ENCODE measurements at places on chromosomes 16 and 17.

GRCh38 chr17:81844327-81844851, 9.5 kb upstream of the PPP1R27 start:
- DNase-seq: no peak

GRCh38 chr17:80692931-80693467, 148.4 kb downstream of the RPTOR start:
- DNase-seq: no peak

DNA sequence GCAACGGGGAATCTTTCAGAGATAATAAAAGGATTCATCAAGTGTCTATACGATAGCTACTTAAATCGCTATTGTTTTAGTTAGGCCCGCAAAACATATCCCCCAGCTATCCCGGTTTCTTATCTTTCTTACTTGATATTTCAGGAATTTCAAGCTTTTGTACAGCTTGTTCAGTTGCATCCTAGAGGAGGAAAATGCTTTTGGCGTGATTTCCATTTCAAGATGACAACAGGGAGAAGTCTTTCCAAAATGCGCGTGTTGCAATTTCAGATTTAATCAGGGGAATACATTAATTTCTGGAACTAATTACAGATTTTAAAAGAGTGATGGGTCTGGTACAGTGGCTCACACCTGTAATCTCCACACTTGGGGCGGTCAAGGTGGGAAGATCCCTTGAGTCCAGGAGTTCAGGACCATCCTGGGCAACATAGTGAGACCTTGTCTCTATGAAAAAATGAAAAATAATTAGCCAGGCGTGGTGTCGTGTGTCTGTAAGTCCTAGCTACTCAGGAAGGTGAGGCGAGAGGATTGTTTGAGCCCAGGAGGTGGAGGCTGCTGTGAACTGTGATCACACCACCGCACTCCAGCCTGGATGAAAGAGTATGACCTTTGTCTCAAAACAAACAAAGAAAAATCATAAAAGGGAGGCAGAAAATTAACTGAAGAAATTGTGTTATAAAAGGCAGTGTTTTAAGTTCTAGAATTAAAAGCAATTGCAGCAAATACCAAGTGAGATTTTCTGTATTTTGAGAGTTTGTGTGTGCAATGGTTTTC, 546.1 kb downstream of the MAF start:
- no peak for DNase-seq

DNA sequence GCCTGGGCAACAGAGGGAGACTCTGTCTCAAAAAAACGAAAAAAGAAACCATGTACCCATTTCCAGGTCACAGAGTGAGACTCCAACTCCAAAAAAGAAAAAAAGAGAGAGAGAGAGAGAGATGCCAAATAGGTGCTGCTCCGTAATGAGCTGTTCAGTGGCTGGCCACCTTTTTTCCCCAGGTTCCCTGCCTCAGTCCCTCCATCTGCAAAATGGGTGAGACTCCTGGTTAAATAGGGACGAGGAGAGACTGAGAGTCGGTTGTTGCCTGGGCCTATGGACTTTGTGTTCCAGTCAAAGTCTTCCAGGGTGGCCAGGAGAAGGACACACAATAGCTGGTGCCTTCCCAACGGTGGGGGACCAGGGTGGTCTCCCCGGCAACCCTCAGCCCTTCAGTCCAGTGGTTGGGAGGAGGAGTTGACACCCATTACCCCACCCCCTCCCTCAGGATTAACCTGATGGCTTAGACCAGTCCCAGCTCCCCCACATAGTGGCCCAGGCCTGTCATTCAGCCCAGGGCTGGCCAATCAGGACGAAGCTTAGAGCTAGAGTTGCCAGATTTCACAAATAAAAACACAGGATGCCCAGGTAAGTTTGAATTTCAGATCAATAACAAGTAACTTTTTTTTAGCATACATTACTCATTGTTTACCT, 258.2 kb downstream of the PARN start:
- no peak for DNase-seq

DNA sequence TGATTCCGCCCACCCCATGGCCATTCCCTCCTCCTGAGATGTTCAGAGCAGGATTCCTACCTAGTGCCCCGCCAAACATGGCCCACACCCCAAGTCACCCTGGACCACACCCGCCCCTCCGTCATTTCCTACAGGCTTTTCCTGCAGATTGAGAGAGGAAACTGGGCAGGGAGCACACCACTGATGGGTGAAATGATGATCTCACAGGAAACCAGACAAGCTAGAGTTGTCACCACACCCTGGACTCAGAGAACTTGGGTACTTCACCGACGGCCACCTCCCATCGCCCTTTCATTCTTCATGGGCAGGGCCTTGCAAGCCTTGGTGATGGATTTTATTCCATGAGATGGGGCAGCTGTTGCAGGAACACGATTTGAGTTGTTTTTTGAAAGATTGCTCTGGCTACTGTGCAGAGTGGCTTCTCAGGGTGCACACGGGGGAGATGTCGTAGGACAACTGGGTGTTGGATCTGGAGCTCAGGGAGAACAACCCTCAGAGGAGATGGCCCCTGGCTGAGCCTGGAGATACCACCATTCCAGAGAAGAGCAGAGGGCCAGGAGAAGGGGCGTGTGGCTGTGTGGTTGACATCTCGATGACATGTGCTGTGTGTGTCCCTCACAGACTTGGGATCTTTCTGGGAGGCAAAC, 7.4 kb upstream of the B9D1 start:
- peak; percentile 12 for DNase-seq

- no peak for DNase-seq
Measured at GRCh38 chr17:35788477-35789368, 6.7 kb downstream of the MMP28 start.

DNA sequence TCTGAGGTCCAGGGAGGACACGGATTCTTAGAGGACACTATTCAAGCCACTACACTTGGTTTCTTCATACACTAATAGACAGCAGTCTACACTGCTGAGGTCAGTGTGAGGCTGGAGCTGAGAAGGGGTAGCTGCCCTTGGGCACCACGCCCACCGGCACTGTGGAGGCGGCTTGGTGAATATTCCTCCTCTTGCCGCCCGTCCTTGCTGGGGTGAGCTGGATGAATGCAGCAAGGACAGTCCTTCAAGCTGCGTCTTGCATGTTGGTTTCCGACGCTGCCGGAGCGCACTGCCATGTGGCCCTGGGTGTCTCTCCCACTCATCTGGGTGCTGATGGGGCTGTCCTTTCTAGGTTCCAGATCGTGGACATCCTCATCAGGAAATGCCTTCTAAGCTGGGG, 2.6 kb downstream of the ZNF205 start:
- no peak for DNase-seq

GRCh38 chr16:83441517-83441916, 366.3 kb upstream of the HSBP1 start:
- no peak for DNase-seq

- no peak for DNase-seq
Measured at GRCh38 chr17:1168533-1169220, 11.1 kb downstream of the ABR start.

DNA sequence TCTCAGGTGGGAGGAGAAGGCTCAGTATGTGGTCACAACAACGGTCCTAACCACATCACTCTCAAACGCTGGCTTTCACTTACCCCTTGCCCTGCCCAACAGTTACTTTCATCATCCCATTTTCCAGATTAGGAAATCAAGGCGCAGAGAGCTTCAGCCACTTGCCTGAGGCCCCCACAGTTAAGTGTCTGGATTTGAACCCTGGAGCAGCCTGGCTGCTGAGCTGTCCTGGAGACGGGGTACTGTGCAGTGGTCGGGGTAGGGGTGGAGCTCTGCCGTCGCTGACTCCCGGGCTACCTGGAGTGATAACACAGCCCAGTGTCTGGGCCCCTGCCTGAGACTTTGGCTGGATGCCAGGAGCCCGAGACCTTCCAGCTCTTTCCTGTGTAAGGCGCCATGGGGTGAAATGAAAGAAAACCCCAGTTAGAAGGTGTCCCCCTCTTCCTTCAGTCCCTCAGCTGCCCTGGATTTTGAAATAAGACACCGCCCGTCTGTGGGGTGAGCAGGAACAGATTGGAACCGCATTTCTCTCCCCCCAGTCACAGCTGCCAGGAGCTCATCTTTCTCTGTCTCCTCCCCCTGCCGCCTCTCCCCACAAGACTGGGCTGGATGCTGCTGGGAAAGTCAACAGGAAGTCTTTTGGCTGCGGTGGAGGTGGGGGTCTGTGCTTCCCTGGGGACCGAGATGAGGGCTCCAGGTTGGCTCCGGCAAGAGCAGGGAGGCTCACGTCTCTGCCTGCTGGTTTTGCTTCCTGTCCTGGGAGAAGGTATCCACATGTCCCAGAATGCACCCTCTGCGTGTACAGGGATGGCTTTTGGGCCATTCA, 280.2 kb downstream of the SEC14L1 start:
- peak; percentile 56 for DNase-seq

GRCh38 chr17:6422654-6423241, 12.2 kb downstream of the AIPL1 start:
- DNase-seq: no peak

GRCh38 chr17:83087788-83088360, 8.5 kb downstream of the METRNL start:
- DNase-seq: no peak

- DNase-seq: no peak
Measured at GRCh38 chr17:59760160-59760559, 52.7 kb downstream of the VMP1 start.

- DNase-seq: peak; percentile 50
Measured at GRCh38 chr16:27195941-27196595, 7.3 kb upstream of the KDM8 start.

DNA sequence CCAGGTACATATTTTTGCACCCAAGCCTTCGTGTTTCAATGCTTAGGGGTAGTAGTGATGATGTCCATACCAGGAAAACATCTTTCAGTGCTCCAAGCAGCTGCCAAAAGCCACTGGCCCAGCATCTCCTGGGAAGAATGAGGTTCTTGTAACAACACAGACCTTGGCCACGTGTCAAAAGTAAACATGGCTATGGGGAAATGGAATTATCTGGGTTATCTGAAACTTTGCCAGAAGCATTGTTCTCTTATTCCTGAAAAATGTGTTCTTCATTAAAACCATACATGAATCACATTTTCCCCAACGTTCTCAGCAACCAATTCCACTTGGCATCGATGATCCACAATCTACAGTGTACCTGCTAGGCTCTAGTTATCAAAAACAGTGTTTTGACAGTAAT, 524.2 kb upstream of the EEF2KMT start:
- DNase-seq: no peak

- DNase-seq: no peak
Measured at GRCh38 chr16:3143598-3144320, 8.9 kb downstream of the ZNF213 start.

DNA sequence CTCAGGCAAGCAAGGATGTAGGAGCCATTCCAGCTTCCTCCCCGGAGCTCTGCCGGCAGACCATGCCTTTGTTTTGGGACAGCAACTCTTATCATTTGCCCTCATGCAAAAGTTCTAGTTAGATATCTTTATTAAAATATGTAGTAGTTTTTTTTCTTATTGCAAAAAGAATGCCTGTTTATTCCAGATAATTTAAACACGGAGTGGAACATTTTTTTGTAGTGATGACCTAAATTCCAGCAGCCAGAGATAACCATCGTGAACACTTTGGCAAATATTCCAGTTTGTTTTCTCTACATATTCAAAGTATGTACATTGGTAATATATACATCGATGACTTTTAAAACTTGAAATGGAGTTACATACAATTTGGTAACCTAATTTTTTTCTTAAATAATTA, 54.8 kb downstream of the CRISPLD2 start:
- no peak for DNase-seq

GRCh38 chr17:75635610-75636202, 2.5 kb downstream of the SMIM5 start:
- DNase-seq: no peak

GRCh38 chr17:79330696-79331095, 256.1 kb downstream of the ENGASE start:
- DNase-seq: no peak

DNA sequence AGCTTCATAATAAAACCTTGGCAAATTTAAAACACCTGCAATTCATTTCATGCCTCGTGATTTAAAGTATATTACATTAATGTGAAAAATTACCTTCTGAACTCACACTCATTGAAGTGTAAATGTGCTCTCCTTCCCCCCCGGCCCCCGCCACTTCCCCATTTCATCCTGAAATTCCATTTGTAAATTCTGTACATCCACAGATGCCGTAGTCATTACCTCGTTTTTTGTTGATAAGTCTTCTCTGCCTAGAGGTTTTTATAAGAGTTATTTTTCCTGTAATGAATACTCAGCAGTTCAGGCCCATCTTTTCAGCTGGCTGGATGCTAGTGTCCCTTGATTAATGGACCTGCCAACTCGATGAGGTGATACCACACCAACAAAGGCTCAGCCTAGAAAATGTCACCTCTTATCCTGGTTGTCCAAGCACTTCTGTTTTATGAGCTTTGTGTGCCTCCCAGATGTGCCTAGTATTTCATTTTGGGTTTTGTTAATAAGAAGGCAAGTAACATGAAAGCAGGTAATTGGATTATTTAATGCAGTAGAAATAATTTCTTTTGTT, 64.8 kb upstream of the KIFC3 start:
- DNase-seq: no peak

DNA sequence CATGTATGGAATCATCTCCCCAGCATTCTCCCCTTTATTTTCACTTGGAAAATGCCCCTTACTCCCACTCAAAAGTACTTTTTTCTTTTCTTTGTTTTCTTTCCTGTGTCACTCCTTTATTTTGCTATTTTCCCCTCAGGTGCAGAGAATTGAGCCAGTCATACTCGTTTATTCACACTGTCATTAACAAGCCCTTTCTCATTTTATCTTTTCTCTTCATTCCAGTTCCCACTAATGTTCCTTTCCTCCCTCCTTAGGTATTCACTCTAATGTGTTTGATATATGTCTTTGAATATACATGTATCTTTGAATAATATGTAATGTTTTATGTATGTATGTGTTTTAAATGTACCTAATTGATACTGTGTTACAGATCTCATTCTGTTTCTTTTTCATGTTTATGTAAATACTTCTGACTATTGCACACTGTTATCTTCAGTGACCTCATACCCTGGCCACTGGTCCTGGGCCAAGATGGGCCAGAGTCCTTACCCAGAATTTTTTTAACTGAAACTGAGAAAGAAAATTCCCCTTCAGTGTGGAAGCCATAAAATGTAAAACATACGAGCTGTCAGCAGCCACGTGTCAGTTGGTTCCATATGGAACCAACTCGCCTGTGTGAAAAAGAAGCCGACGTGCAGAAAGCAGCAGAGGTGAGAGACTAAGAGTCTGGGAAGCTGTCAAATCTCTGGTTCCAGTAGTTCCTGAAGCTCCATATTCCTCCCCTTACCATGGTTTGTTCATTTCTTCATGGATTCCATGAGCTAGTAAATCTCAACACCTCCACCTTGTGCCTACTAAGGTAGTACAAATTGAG, 5.8 kb downstream of the SRR start:
- DNase-seq: no peak

DNA sequence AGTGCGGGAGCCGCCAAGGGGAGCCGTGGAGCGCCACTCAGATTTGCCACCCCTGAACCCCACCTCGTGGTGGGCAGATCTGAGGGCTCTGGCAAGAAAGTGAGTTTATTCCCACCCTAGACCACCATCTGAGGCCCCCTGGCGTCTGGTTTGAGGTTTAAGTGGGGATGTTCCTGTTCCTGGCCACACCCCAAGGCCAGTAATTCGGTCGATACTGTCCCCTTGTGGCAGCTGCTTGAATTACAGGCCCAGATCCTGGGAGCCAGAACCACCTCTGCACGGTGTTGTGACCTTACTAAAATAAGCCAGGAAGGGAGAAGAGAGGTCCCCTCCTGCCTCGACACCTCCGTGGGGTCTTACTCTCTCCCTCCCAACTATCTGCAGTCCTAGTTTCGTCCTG, 3.3 kb upstream of the LAT start:
- no peak for DNase-seq
